ENCODE measurements at places on chromosomes 12 and 14.
A peak's percentile ranks its signal among the peaks of the same experiment; 100 is the strongest.

DNA sequence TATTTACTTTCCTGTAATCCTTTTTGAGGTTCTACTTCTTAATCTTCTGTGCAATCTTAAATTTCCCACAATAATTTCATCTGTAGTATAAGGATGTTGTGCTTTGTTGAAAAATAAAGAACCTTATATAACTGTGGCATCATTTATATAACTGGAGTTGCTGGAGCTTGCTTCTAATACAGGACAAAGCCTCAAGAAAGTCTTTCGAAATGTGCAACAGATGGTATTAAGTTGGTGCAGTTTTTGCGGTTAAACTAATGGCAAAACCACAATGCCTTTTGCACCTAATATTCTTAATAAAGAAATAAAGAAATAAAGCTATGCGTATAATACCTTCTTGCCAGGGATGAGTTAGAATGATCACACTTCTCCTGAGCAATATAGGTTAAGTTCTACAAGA lies 180.0 kb downstream of the KITLG start:
- DNase-seq, result no peak

DNA sequence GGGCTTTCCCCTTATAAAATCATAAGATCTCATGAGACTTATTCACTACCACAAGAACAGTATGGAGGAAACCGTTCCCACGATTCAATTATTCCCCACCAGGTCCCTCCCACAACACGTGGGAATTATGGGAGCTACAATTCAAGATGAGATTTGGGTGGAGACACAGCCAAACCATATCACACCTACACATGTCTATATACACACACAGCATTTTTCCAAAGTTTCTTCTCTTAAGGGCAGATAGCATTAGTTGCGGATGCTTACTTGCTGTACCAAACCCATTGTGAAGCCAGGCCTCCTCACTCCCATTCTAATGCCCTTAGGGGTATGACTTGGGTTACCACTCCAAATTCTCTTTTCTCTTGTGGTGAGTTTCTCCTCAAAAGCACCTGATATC lies 104.1 kb upstream of the RAP1B start:
- no peak for DNase-seq

GRCh38 chr12:6404390-6404789 lies 20.4 kb downstream of the LTBR start:
- DNase-seq, result no peak

GRCh38 chr14:99860219-99860618 lies 67.0 kb downstream of the EML1 start:
- no peak for DNase-seq

DNA sequence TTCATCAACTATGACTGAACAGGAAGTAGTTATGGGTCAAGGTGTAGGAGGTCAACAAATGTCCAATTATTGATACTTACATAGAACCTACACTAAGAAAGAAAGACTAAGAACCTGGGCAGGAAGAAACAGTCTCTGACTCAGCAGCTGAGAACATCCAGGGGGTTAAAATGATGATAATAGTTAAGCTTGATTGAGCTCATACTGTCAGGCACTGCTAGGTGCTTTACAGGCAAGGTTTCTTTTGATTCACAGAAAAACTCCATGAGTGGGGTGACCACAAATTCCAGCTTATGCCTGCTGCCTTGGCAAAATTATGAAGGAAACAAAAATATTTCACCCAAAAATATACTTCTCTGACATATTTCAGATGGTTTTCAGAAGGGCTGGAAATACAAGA lies 75.0 kb downstream of the ACADS start:
- no peak for DNase-seq

- DNase-seq, result no peak
Observed at GRCh38 chr12:20260851-20261250, 107.5 kb upstream of the PDE3A start.

- DNase-seq, result peak; percentile 30
Observed at GRCh38 chr14:60721326-60722106, 2.6 kb downstream of the SIX4 start.

GRCh38 chr12:20289520-20289919 lies 78.8 kb upstream of the PDE3A start:
- DNase-seq, result no peak

GRCh38 chr12:106745181-106745745 lies 29.2 kb upstream of the RIC8B start:
- no peak for DNase-seq

DNA sequence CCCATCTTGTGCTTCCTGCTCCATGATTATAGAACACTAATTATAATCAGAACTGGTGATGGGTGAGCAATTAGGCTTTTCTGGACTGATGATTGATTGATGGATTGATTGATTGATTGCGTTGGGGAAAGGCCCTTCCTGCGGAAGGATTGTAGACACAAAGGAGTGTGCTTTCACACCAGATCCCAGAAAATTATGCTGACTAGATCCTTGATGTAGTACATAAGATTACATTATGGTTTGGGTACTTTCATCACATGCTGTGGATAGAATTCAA lies 8.4 kb downstream of the PELI2 start:
- DNase-seq, result no peak

DNA sequence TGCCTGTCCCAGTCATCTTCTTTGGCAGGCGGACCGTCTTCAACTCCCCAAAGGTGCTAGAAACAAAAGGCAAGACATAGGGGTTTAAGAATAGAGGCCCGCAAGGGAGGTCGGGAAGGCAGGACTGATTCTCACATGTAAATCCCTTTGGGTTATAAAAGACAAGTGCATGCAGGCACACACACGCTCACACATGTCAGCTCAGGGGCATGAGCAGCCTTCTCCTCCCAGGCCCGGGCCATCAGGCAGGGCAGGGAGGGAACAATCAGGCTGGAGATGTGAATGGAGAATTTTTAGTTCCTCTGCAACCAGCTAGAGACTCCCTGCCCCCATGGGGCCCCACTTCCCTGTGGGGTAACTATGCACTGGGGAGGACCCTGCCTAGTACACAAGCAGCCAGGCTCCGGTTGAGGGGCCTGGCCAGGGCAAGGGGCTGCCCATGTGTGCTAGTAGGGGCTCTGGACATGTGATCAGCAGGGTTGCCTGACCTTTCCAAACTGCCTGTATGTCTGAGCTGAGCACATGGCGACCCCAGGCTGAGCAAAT lies 107.2 kb downstream of the RBM19 start:
- DNase-seq, result no peak

- DNase-seq, result no peak
Observed at GRCh38 chr12:87406926-87407325, 622.3 kb downstream of the C12orf50 start.

GRCh38 chr14:24880689-24881088 lies 169.3 kb downstream of the STXBP6 start:
- DNase-seq, result no peak

DNA sequence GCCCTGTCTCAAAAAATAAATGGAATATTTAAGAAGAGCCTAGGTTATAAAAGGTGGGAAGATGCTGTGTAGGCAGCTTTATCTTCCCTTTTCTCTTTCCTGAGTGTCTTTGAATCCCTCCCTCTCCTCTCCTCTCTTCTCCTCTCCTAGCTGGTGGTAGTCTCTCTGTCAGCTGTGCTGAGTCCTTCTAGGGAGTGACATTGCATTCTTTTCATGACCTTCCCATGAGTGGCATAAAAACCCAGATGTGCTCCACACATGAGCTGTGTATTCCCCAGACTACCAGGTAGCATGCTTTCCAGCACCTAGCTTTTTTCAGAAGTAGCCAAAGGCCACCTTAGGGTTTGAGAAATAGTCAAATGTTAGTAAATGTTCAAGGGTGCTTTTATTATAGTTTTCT lies 23.6 kb downstream of the SAMD4A start:
- no peak for DNase-seq

GRCh38 chr12:14187002-14187401 lies 178.5 kb upstream of the ATF7IP start:
- DNase-seq, result no peak

- no peak for DNase-seq
Observed at GRCh38 chr14:20516921-20517320, 11.6 kb downstream of the RNASE10 start.

Data from CD4-positive, alpha-beta T cell treated with Interleukin-1 beta for 1 hour (primary cell).